ENCODE measurements at places on chromosomes 12 and 14.

DNA sequence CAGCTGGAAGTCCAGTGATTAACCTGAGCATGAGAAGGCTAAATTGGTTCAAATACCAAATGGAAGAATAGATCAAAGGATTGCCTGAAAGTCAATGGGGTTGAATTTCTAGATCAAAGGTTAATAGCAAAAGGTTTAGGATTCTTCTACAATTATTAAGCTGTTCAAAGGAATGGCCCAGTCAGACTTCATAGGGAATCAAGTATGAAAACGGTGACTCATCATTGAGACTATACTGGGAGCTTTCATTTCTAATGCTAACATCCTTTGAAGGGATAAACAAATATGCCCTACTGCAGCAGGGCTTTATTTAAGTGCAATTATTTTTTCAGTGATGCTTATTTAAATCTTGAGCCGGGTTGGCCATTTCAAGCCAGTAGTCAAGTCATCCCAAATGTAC lies 152.8 kb downstream of the RIMBP2 start:
- no peak for DNase-seq

DNA sequence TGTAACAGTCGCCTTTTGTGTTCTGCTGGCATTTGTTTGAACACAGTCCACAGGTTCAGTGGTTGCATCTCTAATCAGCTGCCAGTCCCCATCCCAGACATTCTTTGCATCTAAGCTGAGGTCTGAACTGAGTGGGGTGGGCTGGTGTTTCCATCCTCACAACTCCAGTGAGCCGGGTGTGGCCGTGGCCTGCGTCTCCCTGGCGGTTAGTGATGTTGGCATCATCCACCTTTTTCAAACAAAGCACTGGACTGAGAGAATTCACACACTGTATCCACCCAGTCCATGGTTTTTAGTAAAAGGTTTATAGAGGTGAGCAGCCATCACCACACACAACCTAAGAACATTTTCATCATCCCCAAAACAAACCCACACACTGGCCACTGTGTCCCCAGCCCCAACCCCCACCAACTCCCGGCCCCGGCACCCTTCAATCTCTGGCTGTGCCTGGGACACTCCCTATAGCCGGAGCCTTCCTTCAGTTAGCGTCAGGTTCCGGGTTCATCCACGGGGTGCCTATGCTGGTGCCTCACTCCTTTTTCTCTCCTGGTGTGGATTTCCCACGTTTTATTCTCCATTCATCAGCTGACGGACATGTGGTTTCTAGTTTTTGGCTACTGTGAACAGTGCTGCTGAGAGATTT lies 6.5 kb downstream of the DDX51 start:
- no peak for DNase-seq

- DNase-seq = no peak
Observed at GRCh38 chr14:60215520-60216420, 33.3 kb upstream of the PPM1A start.

DNA sequence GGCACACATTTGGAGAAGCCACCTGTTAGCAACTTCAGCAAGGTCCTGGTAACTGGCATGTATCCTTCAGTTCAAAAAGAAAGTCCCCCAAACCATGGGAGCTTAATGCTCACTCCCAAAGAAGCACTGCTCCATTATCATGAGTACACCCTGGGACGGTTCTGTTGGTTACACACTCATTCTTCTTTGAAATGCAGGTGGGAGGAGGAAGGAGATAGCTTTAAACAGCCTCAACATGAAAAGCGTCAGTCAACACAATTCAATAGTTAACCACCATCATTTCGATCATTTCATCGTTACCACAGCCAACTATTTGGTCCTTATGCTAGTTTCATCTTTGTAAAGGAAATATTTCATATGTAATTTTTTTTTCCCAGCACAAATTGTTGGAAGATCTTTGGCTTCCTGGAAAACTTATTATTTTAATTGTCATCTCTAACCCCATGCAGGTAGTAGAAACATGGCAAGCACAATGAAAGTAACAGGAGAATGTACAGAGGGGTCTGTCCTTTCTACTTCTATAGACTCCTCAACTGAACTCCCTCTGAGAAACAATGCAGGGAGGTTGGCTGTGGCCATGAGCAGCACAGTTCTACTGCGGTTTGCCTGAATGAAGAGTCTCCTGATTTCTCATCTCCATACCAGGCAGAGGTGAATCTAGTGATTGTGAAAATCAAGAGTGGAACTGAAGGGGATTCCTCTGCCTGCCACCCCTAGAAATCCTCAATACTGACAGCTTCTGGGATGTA lies 196.4 kb upstream of the FOXN3 start:
- DNase-seq = no peak

- DNase-seq = no peak
Observed at GRCh38 chr12:26564391-26564790, 268.6 kb downstream of the ITPR2 start.
